RKO (cell line): ENCODE measurements at places on chromosomes 6 and 20.

GRCh38 chr20:53972179-53972578 is 98.2 kb downstream of the BCAS1 start:
- DNase-seq: no peak

DNA sequence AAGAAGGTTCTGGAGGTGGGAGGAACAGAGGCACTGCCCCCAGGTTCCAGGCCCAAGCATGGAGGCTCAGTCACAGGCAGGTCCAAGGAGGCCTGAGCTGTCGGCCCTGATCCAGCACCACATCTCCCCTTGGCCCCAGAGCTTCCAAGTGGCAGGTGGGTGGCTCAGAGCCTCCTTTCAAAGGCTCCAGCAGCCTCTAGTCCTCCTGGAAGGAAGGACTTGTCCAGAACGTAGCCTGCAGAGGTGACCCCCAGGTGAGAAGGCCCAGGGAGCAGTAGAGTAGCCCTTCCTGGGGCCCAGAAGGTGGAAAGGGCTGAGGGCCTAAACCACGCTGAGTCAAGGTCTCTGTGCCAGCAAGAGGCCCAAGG is 7.7 kb downstream of the TFEB start:
- DNase-seq: no peak

- DNase-seq: no peak
These were observed 435 bp downstream of the DLK2 start for GRCh38 chr6:43454696-43455530.

- no peak for DNase-seq
These were observed 23.8 kb upstream of the FAM217A start for GRCh38 chr6:4102687-4103244.

DNA sequence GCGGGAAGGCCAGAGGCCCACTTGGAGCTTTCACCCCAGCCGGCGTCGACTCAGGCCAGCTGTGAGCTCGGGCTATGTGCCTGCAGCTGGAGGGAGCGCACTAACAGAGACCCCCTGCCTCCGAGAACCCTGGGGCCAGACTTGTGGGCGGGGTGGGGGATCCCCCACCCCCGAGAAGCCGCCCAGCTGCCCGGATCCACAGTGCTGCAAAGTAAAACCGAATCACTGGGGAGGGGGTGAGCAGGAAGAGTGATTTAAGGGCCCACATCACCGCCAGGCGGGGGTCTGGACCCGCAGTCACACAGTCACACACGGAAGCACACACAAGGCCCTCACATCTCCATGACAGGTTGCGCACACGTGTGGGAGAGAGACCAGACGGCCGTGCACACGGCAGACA is 48.7 kb downstream of the KCNQ2 start:
- no peak for DNase-seq

GRCh38 chr20:43433250-43433854 is 24.3 kb upstream of the SRSF6 start:
- DNase-seq: no peak

DNA sequence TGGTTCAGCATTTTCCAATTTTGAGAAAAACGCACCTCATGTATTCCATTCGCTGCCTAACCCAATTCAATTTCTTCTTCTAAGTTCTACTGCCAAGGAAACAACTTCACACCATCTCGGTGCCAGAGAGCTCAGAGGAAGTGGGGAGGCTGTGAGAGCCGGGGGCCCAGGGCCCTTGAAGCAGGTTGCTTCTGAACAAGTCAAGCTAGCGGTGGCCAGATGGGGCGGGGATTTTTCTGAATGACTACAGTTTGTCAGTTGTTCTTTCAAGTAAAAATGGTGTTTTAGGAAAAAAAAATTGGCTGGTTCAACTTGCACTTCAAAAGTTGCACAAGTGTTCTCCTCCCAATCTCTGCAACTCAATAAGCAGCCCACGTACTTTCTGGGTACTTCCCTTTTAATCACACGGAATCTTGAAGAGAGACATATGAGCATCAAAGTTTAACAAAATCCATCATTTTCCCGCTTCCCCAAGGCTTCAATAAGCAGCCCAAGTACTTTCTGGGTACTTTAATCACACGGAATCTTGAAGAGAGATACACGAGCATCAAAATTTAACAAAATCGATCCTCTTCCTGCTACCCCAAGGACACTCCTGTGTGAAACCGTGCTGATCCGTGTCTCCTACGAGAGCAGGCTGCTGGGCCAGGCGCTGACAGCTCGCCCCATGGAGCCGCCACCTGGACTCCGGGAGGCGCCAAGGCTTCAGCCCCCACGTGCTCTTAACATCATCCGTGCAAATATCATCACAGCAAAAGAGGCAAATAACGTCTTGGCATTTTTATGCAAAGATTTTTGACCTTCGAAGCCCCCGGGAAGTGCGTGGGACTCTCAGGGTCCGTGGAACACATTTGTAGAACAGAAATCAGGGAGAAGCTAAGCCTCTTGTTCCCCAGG is 186.7 kb upstream of the PDE10A start:
- DNase-seq: no peak

DNA sequence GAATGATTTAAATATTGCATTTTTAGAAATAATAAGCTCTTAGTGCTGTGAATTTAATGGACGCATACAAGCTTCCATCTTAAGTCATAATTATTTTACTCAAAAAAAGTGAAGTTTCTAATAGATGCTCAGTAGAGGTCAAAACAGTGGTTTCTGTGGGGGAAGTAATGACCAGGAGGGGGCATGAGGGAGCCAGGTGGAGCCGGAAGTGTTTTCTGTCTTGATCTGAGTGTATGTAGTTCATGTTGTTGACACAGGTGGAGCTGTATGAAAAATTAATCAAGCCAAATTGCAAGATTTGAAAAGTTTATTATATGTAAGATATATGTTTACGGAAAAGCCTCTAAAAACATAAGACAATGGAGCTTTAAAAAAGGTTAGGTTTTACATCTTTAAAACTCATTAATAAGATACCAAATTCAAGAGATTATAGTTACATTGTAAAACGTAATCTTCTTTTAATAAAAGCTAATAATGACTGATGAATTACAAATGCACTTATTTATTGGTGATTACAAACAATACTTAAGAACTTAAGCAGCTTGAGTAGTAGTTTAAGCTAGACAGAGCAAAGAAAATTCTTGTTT is 68.0 kb downstream of the PLAGL1 start:
- peak; percentile 78 for DNase-seq

DNA sequence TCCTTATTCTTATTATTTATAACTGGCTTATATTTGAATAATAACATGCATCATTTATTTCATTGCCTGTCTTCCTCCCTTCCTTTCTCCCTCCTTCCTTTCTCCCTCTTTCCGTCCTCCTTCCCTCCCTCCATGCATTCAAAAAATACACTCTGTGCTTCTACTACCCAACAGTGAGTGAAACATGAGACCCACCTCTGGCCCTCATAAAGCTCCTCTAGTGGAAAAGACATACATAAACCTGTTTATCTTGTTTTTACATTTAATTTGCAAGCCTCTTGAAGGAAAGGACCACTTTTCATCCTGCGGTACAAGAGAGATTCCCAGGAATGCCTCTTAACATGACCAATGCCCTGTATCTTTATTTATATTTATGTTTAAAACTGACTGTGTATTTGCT is 21.8 kb upstream of the ISM1 start:
- no peak for DNase-seq

GRCh38 chr6:6645261-6645917 is 56.9 kb downstream of the LY86 start:
- no peak for DNase-seq

DNA sequence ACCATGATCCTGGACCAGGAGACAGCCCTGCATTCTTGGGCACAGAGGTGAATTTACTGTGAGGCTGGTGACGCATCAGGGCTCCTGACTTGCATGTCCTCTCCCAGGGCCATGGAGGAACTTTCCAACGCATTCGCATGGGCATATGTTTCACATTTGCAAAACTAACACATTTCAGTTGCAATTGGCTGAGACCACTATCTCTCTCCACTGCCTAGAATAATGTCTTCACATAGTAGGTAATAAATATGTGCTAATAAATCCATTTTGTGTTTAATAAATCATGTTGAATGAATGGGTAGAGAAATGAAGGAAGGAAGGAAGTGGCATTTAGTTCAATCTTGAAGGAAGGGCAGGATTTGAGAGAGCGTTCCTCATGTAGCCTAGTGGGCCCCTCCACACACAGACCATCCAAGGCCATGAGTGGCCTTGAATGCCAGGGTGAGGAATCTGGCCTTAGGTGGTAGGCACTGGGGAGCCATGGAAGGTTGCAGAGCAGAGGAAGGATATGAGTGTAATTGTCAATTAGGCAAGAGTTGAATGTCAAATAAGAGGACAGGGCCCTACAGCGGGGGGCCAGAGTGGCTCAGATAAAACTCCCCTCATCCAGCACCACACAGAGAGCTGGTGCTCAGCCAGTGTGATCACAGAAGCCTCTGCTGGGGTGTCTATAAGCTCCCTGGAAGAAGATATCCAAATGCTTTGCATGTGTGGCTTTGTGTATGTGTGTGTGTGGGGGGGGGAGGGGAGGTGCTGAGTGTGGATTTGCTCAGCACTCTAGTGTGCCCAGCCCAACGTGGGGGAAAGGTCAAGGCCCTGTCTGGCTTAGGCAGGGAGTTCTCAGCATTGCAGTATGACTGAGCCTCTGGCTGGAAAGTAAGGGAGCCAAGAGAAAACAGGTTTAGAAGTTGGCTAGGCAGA is 30.9 kb upstream of the CCN5 start:
- no peak for DNase-seq

GRCh38 chr6:38974389-38975151 is 74.0 kb upstream of the GLP1R start:
- DNase-seq: no peak

DNA sequence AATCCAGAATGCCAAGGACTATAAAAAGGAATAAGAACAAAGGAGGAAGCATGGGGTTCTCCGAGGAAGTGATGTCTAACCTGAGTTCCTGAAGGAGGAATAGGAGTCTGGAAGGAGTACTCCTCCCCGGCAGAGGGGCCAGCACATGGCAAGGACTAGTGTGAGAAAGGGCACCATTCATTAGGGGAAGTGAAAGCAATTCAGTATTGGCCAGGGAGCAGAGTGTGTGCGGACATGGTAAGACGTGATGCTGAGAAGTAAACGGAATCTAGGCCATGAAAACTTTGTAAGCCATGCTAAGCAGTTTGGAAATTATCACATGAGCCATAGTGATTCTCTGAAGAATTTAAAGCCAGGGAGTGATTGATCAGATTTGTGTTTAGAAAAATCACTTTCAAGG is 218.9 kb upstream of the PRDM1 start:
- no peak for DNase-seq

DNA sequence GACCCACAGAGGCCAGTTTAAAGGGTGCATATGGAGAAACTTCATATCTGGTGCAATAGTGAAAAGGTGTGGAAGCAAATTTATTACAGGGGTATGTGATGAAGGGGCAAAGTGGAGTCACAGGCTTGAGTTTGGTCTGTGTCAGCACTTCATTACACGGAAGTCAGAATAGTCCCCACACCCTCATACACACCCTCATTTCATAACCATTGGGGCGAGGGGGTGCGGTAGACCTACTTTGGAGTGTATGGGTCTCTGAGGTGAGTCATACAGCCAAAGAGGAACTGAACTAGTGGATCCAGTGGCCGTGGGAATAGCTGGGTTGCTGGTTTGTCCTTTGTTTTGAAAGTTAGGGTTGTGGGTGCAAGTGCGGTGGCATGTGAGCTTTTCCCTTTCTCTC is 3.3 kb downstream of the TM9SF4 start:
- DNase-seq: no peak

DNA sequence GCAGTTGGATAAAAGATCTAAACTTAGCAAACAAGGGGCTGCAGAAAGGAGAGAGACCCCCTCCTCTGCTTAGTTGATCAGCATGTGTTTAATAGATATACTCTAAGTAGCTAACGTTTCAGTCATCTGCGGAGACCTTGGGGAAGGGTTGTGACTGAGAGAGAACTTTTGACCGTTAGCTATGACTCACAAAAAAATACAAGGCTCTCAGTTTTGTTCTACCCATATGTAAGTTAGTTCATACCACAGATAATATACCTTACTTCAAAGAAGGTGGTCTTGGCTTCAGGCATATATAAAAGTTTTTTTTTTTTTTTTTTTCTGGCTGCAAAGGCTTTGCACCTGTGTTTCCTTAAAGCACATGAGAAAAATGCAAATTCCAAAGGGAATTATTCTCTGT is 258.9 kb downstream of the GJA1 start:
- DNase-seq: no peak

DNA sequence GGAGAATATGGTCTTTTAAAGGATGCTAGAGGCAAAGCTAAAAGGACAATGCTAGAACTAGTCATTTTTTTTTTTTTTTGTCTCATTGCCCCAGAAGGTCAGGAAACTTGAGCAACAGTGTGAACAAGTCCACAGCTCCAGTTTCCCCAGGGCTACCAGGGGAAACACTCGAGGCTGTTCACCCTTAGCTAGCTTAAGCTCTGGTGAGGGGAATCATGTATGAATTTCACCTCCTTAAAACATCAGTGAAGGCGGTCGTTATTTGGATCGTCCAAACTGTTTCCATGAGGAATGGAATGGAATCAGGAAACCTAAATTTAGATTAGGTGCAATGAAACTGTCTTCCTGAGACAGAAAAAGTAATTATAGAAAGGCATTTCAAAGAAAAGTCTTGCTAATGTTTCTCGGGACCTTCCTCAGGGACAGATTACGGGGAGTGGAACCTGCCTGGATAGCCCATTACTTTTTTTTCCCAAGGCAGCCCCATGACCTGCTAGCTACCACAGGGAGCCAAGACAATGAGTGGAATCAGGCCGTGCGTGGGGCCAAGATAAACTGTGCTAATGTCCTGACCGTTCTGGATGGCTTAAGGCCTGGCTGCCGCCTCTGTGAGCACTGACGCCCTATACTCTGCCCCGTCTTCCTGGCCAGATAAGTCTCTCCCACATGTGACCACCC is 164.8 kb upstream of the SGK1 start:
- no peak for DNase-seq

DNA sequence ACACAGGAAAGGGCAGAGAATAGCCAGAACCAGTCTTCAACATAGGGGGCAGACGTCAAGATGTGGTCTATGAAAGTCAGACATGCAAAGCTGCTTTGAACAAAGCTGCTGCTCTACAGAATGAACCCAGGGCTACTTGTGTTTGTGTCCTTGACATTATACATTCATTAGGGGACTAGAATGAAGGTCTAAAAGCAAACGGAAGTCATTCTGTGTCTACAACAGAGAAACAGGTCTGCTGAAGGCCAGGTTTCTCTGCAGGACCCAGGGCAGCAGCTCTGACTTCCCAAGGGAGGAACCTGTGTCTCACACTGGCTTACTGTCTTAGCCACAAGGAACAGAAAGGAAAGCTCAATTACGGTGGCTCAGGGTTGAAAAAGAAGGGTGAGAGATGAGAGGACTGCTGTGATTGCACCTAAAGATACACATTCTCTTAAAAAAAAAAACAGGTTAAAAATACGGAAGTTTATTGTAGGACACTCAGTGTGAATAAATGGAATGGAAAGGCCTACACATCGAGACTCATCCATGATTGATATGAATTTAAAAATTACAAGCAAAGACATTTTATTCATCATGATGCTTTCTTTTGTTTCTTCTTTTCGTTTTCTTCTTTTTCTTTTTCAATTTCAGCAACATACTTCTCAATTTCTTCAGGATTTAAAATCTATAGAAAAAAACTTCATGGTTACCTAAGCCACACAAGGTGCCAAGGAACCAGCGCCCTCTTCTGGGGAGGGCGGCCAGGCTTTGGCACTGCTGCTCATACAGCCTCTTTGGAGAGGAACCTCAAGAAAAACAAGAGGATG is 6.7 kb downstream of the PSMA7 start:
- peak; percentile 80 for DNase-seq
